ENCODE measurements at places on chromosomes 4 and X.

DNA sequence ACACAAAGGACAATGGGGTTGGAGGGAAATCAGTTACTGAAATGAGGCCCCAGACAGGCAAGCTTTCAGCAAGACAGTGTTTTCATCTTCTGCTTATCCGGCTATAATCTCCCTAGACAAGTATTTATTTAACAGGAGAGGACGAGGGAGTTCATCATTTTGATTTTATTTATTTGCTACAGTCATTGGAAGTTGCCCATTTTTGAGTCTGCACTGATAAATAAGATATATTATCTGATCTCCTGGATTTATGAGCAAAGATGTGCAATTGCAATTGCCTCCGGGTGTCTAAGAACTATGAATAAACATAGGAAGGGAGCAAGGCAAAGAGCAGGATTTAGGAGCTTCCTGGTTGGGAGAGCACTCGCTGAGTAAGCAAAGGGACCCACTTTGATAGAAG, 263.2 kb upstream of the EDA2R start:
- DNase-seq, result no peak

DNA sequence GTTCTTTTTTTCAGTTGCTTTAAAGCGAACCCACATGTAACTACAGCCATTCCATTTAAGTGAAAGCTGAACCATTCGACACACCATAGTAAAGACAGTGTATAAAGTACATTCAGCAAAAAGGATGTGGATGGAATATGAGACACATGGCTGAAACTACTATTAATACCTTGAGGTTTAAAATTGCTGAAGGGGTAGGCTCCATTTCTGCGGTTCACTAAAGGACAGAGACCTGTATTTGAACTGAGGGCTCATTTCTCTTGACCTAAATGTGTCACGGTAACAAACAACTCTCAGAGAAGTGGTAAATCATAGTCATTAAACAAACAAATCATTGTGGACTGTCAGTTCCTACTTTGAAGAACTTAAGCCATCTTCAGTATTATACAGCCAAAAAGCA, 1085.6 kb upstream of the TENM3 start:
- no peak for DNase-seq

DNA sequence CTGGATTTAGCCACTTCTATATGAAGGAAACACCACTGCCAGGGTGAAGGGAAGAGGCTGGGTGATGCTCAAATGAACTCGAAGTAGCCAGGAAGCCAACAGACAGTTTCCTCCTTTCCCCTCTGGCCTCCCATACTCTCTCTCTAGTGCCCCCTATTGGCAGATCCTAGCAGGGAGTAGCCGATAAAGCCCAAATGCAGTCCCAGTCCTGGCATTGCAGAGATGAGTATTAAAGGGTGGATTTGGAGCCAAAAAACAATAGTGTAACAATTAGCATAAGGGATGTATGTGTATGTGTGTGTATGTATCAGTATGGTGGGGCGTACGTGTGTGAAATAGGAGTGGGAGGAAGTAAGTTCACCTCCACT, 213.8 kb upstream of the LDB2 start:
- no peak for DNase-seq

- DNase-seq, result no peak
Measured at GRCh38 chr4:2828758-2829181, 14.9 kb upstream of the ADD1 start.

- DNase-seq, result no peak
Measured at GRCh38 chrX:45009371-45010000, 136.5 kb downstream of the KDM6A start.

DNA sequence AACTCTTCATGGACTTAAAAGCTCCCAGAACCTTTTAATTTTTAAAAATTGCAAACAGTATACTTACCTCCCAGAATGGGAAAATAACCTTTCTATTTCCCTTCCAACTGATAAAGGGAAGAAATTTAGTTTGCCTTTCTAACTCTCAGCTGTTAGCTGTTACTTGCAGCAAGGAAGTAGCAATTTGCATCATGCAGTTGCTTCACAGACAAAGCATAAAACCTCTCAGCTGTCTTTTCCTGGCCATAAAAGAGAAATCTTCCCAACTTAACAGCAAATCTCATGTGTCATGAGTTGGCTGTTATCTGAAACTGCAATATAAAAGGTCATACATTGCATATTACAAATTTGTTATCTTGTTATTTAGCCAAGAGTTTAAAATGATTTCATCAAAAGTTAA, 18.4 kb downstream of the C4orf17 start:
- DNase-seq, result no peak

DNA sequence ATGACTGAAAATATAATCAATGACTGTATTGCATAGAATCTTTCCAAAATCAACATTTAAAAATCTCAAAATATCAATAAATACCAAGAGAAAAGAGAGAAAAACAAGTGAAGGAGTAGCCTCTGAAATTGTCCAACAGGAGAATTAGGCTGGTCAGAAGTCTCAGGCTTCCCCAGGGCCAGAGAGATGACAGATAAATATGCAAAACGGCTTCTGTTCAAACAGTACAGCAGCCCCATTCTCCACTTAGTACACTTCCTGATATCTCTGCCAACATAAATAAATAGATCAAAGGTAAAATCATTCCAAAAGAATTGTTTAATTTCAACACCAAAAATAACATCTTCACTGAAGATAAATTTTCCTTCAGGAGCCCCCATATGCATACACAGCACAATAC, 204.7 kb upstream of the GABRA2 start:
- no peak for DNase-seq

- DNase-seq, result no peak
Measured at GRCh38 chr4:114752391-114753165, 154.0 kb downstream of the UGT8 start.

- DNase-seq, result no peak
Measured at GRCh38 chr4:145799223-145799622, 119.3 kb downstream of the C4orf51 start.

GRCh38 chr4:149555146-149555545, 260.5 kb downstream of the IQCM start:
- no peak for DNase-seq

- no peak for DNase-seq
Measured at GRCh38 chrX:104488811-104489210, 77.2 kb upstream of the IL1RAPL2 start.

GRCh38 chr4:42313872-42314271, 83.4 kb upstream of the SHISA3 start:
- DNase-seq, result no peak

DNA sequence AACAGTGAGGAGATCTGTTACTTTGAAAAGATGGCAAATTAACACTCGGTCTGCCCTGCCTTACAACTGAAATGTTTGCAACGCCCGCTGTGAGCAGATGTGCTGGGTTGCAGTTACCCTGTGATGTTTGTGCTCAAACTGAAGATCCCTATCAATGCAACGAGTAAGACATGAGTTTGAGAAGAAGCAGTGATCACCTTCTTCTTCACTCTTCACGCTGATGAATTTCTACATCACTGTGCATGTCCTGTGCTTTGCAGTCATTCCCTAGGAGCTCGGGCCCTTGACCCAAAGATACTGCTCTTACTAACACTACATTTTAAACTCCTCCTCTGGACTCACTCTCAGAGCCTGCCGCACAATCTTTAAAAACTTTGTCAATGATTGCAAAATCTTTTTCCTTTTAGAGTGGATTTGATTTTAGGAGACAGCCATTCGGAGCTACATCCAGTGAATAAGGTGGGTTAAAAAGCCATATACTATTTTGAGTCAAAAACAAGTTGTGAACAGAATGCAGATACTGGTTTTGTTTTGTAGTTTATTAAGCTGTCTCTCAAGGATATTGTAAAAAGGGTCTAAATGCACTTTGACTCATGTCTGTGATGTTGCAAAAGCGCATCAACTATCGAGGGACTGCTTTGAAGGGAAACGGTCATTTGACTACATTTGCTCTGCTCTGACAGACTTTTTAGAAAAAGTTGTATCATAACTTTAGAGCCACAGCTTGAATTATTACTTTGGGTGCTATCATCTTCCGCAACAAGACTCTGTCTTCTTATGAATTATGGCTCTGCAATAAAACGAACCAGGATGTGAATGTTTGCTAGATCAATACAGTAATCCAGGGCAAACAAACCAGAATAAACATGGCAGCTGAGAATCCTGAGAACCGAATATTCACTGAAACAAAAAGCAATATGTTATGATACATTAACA, 5.7 kb upstream of the RHOH start:
- no peak for DNase-seq

DNA sequence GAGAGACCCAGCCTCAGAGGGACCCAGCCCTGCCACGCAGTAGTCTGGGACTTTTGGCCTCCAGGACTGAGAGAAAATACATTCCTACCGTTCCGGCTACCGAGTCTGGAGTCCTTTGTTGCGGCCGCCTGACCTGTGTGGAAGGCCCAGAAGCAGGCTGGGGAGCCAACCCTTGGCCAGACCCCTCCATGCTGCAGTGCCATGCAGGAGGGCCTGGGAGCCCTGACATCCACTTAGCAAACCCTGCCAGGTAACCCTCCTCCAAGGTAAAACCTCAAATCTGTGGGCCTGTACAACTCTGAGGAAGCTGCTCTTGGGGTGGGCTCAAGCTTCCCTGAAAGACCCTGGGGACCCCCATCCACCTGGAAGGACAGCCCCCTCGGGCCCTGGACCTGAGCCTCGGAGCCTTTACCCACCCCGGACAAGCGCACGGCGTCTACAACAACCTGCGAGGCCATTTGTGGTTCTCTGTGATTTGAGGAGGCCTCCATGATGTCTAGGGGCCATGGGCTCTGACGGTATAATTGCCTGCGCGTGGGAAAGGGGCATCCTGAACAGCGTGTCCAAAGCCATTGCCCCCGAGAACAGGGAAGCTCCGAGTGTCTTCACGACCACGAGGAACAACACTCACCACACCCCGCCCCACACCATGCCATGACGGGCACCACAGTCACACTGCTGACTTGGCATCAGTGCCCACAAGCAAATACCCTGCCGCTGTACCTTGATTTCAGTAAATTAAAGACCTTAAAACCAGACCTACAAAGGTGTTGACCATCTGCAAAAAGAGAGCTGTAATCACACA, 58.7 kb downstream of the ZFYVE28 start:
- no peak for DNase-seq

DNA sequence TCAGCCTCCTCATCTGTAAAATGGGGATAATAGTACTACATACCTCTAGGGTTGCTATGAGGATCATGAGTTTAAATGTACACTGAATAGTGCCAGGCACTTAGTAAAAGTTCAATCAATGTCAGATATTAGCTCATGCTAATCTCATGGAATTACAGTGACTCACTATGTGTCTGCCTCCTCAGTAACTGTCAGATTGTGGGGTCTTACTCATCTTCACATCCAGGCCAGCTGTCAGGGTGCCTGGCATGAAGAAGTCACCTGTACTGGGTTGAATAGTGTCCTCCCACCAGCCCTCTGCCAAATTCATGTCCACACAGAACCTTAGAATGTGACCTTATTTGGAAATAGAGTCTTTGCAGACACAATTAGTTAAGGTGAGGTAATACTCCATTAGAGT, 54.3 kb upstream of the STIM2 start:
- no peak for DNase-seq

DNA sequence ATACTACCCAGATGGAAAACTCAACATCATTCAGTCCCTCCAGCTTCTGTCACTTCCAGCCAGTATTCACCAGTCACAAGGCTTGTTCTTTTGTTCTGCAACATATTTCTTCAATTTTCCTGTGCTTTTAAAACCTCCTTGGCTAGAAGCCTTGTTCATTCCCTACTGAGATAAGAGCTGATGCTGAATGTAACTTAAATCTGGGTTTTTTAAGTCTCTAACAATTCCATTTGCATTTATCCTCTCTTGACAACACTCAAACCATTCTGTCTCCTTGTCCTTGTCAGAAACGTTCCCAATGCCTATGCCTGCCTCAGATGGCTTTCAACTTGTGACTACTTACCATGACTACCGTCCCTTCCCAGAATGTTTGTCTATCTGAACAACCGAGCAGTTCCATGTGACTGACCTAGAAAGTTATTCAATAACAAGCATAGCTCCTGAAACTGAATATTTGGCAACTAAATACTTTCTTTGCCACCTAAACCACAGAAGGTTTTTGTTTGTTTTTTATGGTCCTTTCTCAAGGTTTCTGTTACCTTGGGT, 682.9 kb upstream of the GALNTL6 start:
- DNase-seq, result no peak

DNA sequence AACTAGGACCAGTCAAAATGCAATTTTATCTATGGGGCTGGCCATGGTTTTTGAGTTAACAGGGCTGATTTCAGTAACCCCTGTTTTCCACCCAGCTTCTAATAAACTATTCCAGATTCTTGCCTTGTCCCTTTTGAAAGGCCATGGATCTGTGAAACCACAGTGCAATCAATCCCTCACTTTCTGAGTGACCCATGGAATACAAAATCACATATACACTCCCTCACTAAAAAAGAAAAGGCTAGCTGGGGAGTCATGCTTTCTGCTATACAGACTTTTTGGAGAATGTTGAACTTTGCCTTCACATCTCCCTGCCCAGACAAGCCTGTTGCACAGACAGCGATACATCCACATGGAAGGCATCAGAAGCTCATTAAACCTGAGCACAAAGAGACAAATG, 47.9 kb downstream of the MAD2L1 start:
- no peak for DNase-seq

DNA sequence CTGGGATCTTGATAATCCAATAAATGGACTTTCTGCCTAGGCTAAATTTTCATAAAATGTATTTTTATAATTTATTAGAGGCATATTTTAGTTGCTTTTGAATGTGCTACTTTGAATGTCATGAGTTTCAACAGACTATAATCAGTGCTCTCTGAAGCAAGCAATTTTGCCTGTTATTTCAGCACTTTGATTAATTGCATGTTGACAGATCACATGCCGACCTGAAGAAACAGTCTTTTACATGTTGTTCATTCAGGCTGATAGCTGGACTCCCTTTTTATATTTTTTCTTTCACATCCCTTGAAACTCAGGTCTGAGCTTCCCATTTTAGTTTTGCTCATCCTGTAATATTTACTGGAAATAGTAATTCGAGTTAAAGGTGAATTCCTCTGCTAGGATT, 341.0 kb downstream of the NAP1L3 start:
- DNase-seq, result no peak

DNA sequence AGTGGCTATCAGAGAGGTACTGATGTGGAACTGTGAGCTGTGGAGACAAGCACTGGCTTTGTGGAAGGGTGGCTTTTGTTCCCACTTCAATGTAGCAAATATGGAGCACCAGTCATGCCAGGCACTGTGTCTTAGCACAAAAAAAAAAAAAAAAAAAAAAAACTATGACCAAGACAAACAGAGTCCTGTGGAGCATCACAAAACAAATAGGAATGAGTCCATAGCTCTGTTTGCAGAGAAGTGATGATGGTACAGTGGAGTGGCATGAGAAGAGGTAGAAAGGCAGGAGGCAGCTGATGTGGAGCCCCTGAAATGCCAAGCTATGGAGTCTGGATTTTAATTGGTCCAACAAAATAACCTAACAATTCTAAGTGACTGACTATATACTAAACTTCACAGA, 116.9 kb downstream of the RAB28 start:
- no peak for DNase-seq

DNA sequence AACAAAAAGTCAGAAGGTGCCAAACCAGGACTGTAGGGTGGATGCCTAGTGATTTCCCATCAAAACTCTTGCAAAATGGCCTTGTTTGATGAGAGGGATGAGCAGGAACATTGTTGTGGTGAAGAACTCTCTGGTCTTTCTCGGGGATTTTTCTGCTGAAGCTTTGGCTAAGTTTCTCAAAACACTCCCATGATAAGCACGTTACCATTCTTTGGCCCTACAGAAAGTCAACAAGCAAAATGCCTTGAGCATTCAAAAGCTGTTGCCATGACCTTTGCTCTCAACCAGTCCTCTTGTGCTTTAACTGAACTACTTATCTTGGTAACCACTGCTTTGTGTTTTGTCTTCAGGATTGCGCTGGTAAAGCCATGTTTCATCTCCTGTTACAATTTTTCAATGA, 3.0 kb upstream of the SEC31A start:
- DNase-seq, result no peak

Measured in NCI-H1930 (cell line).